ENCODE measurements at places on chromosomes 6 and 20. TPM values are rescaled to one million over a fixed set of nuclear protein-coding genes. Genes with fewer than 3 reads are reported as not detected.

CD93 gene
- 0.14 TPM for total RNA-seq

DPPA5 gene
- not detected for total RNA-seq

KIAA0408 gene
- 0.25 TPM for total RNA-seq

SCRT2 gene
- not detected for total RNA-seq

GNMT gene
- total RNA-seq = 3.6 TPM

CALHM4 gene
- total RNA-seq = not detected

Data from CD8-positive, alpha-beta T cell (primary cell).